ENCODE measurements at places on chromosomes 6 and 20.
A peak's percentile ranks its signal among the peaks of the same experiment; 100 is the strongest.

DNA sequence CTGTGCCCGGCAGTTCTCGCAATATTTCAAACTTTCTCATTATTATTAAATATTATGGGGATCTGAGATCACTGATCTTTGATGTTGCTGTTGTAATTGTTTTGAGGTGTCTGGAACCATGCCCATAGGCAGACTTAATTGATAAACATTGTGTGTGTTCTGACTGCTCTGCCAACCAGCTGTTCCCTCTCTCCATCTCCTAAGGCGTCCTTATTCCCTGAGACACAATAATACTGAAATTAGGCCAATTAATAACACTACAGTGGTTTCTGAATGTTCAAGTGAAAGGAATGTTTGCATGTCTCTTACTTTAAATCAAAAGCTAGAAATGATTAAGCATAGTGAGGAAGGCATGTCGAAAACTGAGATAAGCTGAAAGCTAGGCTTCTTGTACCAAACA, 7.6 kb downstream of the MAPK14 start:
- DNase-seq = no peak

GRCh38 chr6:14197118-14197517, 79.5 kb downstream of the CD83 start:
- DNase-seq = no peak

GRCh38 chr6:109897025-109897424, 81.1 kb upstream of the GPR6 start:
- no peak for DNase-seq

GRCh38 chr6:22447249-22448196, 121.8 kb upstream of the HDGFL1 start:
- DNase-seq = no peak

DNA sequence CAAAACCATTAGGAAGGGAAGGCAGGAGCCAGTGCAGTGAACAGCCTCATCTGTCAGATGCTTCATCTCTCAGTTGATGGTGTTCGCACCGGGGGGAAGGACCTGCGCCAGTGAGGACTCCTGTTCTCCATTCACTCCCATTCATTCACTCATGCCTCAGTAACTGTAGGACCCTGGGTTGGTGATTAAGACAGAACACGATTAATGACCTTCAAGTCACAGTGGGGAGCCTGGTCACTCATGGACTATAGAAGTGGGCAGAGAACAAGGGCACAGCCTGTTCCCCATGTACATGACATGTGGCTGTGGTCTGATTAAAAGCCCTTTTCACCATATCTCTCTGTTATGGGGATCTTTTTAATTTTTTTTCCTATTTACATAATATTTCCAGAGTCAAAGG, 113.3 kb downstream of the RPS12 start:
- DNase-seq = no peak

- DNase-seq = no peak
Measured at GRCh38 chr6:25301362-25301761, 22.2 kb downstream of the CARMIL1 start.

- DNase-seq = no peak
Measured at GRCh38 chr6:170124836-170125235, 166.0 kb downstream of the DLL1 start.

GRCh38 chr6:47810885-47811284, 29.1 kb downstream of the OPN5 start:
- DNase-seq = no peak

DNA sequence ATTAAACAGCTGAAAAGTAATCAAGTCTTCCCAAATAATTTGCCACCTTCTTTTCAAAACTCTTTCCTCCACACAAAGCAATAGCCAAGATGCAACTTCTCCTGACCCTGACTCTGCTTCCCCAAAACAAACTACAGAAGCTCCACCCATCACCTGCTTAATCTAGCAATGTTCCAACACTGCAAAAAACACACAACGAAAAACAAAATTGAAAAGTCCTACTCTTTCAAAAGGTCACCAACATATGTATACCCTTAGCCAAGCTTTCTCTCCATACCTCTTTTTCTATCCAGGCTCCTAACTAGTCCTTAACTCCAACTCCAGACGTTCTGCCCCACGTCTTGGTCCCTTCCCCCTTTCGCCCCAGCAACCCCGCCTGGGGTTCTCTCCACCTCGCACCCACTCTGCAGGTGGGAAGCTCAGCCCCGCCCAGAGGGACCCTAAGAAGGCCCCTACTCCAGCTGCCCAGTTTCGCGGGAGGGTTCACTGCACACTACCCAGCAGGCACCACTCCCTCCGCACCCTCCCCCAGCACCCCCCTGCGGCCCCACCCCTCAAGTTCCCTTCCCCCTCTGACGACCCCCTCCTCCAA, 717 bp downstream of the CSNK2A1 start:
- no peak for DNase-seq

DNA sequence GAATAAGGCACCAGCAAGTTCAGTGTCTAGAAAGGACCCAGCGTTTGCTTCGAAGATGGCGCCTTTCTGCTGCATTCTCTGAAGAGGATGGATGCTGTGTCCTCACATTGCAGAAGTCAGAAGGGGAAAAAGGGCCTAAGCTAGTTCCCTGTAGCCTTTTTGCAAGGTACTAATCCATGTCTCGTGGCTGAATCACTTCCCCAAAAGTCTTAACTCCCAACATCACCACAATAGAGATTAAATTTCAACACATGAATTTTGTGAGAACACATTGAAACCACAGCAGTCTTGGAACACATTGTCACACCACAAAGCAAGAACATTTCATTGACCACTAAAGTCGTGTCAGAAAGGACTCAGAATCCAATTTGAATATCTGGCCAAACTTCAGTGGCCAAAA, 42.1 kb downstream of the KLHL31 start:
- DNase-seq = no peak

- no peak for DNase-seq
Measured at GRCh38 chr20:3705491-3705969, 6.9 kb downstream of the SIGLEC1 start.

GRCh38 chr20:11906626-11907480, 10.8 kb upstream of the BTBD3 start:
- DNase-seq = no peak

GRCh38 chr20:45293041-45294002, 13.3 kb upstream of the RBPJL start:
- DNase-seq = peak; percentile 86

DNA sequence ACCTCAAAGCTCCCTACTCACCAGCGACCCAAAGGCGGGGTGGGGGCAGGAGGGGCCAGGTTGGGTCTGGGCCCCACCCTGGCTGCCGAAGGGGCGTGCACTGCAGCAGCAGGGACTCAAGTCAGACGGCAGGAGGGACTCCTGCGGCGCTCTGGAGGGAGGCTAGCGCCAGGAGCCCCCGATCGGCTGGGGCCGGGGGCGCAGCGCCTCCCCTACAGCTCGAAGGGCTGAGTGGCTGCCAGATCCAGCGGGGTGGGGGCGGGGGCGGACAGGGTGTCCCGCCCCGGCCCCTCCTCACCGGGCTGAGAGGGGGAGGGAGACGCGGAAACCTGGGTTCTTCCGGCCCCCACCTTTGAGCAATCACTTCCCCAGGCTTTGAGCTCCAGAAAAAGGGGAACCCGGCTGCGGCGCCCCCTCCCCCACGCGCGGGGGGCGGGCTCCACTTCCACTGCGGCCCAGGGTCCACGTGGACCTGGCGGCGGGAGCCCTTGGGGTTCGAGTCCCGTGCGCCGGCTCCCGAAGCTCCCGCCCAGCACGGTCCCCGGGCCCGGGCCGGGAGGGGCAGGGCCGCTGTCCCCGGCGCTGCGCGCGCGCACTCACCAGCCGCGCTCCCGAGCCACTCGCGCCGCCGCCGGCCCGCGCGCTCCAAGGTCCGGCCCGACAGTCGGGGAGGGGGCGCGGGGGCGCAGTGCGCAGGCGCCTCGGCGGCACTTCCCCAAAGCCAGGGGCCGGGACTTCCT, at the start of gene RGS19:
TSS of gene RGS19 (minus strand) at position 246 of the 740 bp plus-strand sequence. CDS start 2,632 bp downstream, outside the sequence.
- peak; percentile 74 for DNase-seq

- no peak for DNase-seq
Measured at GRCh38 chr20:5510446-5510845, 193.7 kb upstream of the PROKR2 start.

DNA sequence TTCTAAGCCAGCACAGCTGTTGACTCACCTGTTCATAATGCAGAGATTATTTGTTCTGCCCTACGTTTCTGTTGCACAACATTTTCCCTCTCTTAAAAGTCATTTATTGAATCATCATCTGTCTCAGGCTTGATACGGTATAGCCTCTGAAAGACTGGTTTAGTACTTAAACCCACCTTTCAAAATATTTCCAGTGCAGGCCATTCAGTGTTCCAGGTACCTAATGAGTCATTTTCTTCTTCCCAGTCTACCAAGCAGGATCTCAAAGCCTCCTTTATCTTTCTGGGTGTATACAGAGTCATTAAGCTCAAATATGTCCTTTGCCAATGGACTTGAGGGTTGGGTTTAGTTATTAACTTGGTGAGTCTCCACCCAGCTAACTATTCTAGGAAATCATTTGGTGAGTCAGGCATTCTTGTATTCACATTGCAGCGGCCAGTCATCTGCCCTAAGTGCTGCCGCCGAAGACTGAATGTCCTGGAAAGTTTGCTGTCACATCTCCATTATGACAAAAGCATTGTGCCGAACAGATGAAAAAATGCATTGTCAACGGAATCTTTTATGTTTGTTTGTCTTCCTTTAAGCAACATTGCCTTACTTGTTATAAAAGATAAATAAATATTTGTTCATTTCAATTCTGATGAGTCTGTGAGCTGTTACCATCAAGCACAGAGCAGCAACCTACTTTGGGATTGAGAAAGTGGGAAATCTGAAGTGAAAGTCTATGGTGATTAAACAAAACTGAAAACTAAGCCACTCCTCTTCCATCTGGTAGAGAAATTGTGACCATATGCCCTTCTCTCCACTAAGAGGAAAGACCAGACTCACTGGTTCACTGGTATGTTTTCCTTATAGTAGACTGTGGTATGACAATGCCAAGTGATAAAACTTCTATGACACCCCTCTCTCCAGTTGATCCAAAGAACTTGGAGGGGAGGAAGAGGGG, 14.3 kb upstream of the FAM135A start:
- DNase-seq = no peak

DNA sequence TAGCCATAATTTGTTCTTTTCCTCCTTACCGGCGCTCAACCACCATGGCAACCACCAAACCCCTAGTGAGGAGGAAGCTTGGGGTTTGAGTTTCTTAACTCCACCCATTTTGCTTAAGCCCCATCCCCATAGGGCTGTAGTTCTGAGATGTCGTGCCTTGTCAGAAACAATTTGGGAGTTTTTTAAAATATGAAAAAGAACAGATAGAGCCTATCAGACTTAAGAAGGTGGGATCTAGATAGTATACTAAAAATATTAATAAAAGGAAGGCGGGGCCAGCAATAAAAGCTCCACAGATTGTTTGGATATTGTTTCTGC, 5.6 kb downstream of the BRD2 start:
- DNase-seq = no peak

- no peak for DNase-seq
Measured at GRCh38 chr6:9370480-9370879, 935.1 kb upstream of the SLC35B3 start.

DNA sequence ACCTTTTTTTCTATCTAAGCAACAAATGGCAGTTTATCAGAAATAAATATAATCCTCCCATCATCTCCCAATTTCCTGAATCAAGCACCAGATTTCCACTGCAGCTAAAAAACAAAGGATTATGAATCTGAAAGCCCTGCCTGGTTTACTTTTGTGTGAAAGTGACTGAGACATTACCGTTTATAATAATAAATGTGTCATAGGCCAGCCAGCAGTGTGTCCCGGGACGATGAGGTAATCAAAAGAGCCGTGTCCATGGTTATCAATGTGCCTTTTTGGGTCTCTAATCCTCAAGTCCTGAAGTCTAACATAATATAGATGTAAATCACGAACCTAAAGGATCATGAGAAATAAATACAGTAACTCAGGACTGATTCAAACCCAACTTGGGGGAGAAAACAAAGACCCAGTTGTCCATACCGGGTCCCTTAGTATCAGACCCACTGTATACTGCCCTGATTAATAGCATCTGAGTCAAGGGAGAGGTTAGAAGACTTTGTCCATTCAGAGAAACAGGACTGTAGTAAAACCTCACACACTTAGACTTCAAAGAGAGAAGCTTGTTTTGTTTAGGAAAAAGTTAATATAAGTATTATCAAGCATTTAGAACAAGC, 149.1 kb downstream of the SASH1 start:
- DNase-seq = no peak

DNA sequence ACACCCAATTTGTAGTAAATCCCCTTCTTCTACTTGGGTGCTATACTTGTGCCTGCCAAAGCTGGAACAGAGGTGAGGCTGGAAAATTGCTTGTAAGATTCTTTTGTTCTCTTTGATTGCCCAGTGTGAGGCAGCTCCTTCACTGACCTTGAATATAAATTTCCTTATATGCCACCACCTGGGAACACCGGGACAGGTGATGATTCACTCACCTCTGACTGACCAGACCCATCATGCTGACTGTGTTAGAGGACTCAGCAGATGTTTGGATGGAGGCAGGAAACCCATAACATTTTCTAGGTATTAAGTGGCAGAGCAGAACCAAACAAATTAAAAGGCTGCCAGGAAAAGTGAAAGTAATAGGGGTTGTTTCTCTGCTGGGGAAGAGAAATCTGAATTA, 120.9 kb downstream of the GRM1 start:
- no peak for DNase-seq

DNA sequence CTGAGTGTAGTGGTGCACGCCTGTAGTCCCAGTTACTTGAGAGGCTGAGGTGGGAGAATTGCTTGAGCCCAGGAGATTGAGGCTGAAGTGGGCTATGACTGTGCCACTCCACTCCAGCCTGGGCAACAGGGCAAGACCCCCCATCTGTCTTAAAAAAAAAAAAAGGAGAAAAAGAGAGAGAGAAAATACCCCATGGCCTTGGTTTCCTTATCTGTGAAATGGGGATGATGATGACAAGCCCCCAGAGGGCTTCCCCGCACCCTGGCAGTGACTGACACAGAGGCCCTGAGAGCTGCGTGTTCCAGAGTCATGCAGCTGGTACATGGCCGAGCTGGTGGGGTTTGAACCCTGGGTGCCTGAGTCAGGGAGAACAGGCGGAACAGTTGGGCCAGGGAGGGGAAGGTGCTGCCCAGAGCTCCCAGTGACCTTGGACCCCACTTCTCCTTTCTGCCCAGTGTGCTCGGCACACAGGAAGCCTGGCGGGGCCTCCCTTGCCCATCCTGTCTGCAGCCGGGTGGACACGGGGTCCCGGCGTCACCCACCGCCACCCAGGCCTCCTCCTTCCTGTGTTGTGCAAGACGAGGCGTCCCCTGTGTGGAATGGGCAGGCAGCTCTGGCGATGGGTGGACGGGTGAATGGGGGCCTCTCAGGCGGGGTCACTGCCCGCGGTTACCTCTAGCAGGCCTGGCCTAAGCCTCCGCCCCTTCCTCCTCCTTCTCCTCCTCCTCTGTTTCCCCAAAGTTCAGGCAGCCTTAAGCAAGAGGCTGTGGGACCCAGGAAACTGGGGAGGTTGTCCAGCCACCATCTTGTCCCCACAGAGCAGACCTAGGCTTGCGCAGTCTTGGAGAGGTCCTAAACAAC, 84.2 kb downstream of the CEBPB start:
- no peak for DNase-seq

DNA sequence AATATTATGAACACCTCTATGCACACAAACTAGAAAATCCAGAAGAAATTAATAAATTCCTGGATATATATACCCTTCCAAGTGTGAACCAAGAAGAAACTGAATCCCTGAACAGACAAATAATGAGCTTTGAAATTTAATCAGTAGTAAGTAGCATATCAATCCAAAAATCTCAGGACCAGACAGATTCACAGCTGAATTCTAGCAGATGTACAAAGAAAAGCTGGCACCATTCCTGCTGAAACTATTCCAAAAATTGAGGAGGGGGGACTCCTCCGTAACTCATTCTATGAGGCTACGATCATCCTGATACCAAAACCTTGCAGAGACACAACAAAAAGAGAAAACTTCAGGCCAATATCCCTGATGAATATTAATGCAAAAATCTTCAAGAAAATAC, 67.0 kb upstream of the PDE7B start:
- no peak for DNase-seq

GRCh38 chr6:51868591-51869355, 218.6 kb downstream of the PKHD1 start:
- DNase-seq = no peak

All from stimulated activated CD4-positive, alpha-beta T cell treated with anti-CD3 and anti-CD28 coated beads, TNF-alpha, amount 100 ng/mL, for 24 hours (primary cell).